ENCODE measurements at places on chromosomes 13 and 19. TPM values are rescaled to one million over a fixed set of nuclear protein-coding genes. Genes with fewer than 3 reads are reported as not detected.

KHSRP gene
- 64.8 TPM for total RNA-seq

TMEM150B gene
- not detected for total RNA-seq

SIX5 gene
- 0.82 TPM for total RNA-seq

KLK15 gene
- not detected for total RNA-seq

ZNF486 gene
- 18.8 TPM for total RNA-seq

ETV2 gene
- 0.82 TPM for total RNA-seq

GFY gene
- not detected for total RNA-seq

COL4A1 gene
- total RNA-seq, result 65.2 TPM

ZFP36 gene
- total RNA-seq, result 0.41 TPM

CYP2F1 gene
- not detected for total RNA-seq

FLT3 gene
- 3.7 TPM for total RNA-seq

SIGLEC10 gene
- total RNA-seq, result 1.2 TPM

MBNL2 gene
- 26.5 TPM for total RNA-seq

PSG11 gene
- total RNA-seq, result not detected

Data from frontal cortex (tissue), 4 donors.